Bronchus fibroblast of lung (primary cell): ENCODE measurements at places on chromosomes 16 and 17. TPM values are rescaled to one million over a fixed set of nuclear protein-coding genes. Genes with fewer than 3 reads are reported as not detected.

The SPHK1 gene
- total RNA-seq = 13.1 and 14.6 TPM in 2 replicates

The CEMP1 gene
- not detected in 2 replicates for total RNA-seq

The ASGR1 gene
- total RNA-seq = 0.34 and 1.2 TPM in 2 replicates

The STX1B gene
- 0.50 and 1.2 TPM in 2 replicates for total RNA-seq

The KRT9 gene
- total RNA-seq = not detected in 2 replicates

The C16orf96 gene
- under 0.01 and 0.17 TPM in 2 replicates for total RNA-seq

The TNFRSF17 gene
- total RNA-seq = not detected in 2 replicates

The CCL8 gene
- not detected in 2 replicates for total RNA-seq

The SCARF1 gene
- total RNA-seq = 0.30 and 1.0 TPM in 2 replicates

The C17orf100 gene
- 1.2 and 1.3 TPM in 2 replicates for total RNA-seq

The TMEM98 gene
- total RNA-seq = 115 and 139 TPM in 2 replicates

The RAB11FIP4 gene
- 0.34 and 0.59 TPM in 2 replicates for total RNA-seq

The KRT12 gene
- total RNA-seq = not detected in 2 replicates
